GM10248 (cell line): ENCODE measurements at places on chromosomes 2 and 18.

GRCh38 chr18:78242254-78242643, 737.4 kb upstream of the SALL3 start:
- DNase-seq: no peak

DNA sequence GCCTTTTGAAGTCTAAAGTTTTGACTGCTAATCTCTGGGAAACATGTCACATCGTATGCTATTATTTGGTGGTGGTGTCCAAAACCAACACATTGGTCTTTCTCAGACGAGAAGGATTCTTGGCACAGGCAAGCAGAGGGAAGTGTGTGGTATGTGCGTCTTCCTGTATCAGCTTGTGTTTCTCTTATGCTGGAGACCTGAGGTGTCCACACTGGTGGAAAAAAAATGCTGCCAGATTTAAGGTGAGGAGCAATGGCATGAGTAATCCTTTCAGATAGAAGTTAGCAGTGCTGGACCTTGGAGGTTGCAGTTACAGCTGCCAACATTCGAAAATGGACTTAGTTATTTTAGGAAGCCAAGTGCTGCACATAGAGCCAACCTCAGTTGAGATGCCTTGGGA, 11.7 kb upstream of the FHL2 start:
- DNase-seq: no peak

DNA sequence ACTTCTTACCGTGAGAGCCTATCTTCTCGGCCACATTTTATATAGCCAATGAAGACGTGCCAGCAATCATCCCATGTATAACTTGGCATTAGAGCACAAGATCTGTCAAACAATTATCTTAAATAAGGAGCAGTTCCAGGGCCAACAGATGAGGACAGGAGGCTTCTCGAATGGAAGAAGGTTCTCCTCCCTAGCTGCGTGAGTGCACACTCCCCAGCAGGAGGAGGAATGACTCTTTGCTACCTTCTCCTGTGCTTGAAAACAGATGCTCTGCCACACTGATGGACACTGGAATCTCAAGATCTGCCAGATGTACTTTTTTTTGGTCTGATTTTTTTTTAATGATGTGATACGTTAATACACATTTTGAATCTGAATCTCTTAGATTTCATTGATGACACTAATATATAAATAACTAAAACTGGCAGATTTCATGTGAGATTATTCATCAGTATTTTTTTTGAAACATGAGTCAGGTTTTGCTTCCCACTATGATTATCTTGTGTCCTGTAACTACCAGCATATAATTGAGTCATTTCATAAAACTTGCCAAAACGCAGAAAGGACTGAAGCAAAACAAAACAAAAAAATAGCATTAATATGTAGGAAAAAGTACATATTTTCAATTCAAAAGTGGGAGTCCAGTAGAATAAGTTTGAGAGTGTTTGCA, 626 bp upstream of the VIT start:
- DNase-seq: no peak

DNA sequence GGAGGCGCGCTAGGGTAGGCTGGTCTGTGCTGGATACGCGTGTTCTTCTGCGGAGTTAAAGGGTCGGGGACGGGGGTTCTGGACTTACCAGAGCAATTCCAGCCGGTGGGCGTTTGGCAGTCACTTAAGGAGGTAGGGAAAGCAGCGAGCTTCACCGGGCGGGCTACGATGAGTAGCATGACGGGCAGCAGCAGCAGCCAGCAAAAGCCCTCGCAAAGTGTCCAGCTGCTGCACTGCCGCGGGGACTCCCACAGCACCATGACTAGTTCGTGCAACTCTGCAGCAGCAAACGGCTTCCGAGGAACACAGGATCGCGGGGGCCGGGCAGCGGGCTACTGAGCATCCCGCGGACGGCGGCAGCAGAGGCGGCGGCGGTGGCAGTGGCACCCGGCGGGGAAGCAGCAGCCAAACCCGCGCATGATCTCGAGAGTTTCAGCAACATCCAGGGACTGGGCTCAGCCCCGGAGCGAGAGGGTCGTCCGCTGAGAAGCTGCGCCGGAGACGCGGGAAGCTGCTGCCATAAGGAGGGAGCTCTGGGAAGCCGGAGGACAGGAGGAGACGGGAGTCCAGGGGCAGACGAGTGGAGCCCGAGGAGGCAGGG, 368 bp downstream of the TMEFF2 start:
- no peak for DNase-seq

- no peak for DNase-seq
Observed at GRCh38 chr2:19860022-19860421, 41.8 kb downstream of the TTC32 start.

- no peak for DNase-seq
Observed at GRCh38 chr2:10305254-10305635, 2.5 kb downstream of the HPCAL1 start.

DNA sequence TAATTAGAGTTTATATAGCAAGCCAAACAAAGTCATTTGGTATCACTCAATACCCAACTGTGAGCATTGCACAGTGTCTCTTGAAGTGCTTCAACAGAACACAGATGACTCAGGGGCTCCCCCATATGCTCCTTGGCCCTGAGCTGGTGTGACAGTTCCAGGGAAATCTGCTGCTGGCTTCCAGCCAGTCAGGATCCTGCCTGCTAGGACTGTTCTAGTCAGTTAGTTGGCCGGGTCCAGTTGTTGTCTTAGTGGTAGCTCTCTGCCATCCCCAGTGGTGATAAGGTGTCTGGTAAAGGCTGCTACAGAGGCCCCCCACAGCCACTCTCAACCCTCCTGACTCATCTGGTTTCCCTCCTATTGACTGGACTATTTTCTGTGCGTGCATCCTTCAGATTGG, 100.3 kb downstream of the IRS1 start:
- DNase-seq: no peak

GRCh38 chr2:38634684-38635083, 31.2 kb upstream of the GALM start:
- peak; percentile 71 for DNase-seq

GRCh38 chr18:13580351-13580750, 146.0 kb downstream of the FAM210A start:
- no peak for DNase-seq

GRCh38 chr2:42013409-42013808, 34.4 kb upstream of the PKDCC start:
- no peak for DNase-seq

DNA sequence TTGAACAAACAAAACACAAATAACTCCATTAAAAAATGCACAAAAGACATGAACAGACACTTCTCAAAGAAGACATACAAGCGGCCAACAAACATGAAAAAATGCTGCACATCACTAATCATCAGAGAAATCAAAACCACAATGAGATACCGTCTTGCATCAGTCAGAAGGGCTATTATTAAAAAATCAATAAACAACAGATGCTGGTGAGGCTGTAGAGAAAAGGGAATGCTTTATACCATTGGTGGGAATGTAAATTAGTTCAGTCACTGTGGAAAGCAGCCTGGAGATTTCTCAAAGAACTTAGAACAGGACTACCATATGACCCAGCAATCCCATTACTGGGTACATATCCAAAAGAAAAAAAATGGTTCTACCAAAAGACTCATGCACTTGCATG, 37.8 kb downstream of the GPR155 start:
- no peak for DNase-seq

DNA sequence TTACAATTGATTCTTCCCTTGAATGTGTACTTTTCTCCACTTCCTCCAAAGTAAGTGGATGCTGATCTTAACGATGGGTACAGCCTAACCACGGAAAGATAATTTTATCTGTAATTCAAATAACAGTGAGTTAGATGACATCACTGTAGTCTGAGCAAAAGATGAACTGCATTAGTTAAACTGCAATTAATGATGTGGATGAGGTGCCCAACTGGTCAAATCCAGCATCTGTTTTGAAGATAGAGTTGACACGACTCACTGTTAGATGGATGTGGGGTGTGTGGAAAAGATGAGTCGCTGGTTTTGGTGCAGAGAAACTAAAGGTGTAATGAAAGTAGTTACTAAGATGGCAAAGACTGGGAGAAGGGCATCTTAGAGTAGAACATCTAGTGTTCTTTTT, 270.5 kb upstream of the MEIS1 start:
- no peak for DNase-seq
